ENCODE measurements at places on chromosomes 1 and 21. TPM values are rescaled to one million over a fixed set of nuclear protein-coding genes. Genes with fewer than 3 reads are reported as not detected.

DNA sequence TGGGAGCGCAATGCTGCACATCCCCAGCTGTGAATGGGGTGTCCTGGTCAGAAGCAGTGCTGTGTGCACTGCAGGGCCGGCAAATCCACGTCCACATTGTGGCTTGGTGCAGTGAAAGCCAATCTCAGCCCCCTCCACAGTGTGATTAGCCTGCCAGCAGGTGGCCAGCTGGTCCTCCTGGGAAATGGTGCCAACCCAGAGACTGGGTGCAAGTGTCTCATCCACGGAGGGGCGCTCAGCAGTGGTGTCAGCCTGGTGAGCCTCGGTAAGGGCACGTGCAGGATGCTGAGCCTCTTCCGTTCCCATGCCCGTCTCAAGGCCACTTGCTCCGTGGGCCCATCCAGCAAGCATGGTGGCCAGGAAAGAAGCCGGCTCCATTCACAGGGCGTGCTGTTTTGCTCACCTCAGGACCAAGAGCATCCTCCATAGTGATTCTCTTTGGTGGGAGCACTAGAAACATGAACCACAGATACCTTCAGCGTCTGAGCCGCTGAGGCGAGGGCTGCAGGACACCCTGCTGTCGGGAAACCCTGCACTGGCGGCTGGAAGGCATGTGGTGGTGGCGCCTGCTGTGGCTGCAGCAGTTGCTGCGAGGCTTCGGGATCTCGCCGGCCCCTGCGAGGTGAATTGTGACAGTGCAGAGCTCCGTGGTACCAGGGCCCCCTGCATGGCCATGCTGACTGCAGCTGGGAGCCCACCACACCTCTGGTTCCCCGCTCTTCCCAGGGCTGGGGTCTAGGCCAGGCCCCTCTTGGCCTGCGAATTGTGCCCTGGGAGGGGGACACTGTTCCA is 2.0 kb upstream of the SMYD3 start:
- no peak for DNase-seq

DNA sequence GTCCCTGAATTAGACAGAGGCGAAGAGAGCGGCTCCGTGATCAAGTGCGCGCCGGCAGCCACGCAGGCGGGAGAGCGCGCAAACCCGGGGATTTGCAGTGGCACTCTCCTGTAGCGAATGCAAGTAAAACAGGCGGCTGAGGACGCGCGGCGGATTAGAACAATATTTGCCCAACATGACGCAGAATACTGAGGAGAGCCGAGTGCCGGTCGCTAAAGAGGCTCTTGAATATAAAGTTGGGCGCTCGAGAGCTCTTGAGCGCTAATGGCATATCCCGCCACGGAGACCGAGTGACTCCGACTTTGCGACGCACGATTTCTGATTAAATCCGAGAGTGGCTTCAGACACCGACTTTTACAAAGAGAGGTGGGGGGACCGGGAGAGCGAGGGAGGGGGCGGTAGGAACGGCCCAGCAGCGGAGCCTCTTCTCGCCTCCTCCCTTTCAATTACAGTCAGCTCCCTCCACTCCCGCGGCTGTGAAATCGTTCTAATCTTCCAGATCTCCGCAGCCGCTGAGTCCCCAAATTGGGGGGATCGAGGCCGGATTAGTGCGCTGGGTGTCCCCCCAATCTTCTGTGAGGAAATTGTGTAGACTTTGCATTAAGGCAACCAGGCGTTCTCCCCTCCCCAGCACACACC is 2.3 kb downstream of the PAX7 start:
- DNase-seq = no peak

DNA sequence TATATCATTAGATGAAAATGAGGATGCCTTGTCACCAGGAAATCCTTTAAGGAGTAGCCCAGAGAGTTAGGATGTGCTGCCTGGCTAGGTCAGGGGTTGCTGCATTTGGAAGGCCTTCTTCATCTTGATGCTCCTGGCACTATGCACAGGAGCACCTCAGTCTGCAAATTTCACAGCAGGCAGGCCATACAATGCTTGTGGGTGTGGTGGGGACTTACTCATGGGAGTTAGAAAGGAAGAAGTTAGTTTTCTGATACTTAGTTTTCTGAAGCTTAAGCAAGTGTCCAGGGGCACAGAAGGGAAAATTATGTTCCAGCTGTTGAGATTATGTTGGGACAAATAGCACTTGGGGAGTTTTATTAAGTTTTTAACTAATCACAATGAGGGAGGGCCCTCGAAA is 11.4 kb downstream of the HLX start:
- DNase-seq = no peak

- DNase-seq = no peak
These were observed 304.7 kb downstream of the TM2D1 start for GRCh38 chr1:61420243-61420642.

The AADACL4 gene
- total RNA-seq = not detected

Measured in glomerular endothelial cell (primary cell).